Peyer's patch (tissue), 4 donors: ENCODE measurements at places on chromosomes 12 and 14.

- DNase-seq, result no peak
These were observed 18.6 kb upstream of the PLEKHG3 start for GRCh38 chr14:64685371-64686281.

DNA sequence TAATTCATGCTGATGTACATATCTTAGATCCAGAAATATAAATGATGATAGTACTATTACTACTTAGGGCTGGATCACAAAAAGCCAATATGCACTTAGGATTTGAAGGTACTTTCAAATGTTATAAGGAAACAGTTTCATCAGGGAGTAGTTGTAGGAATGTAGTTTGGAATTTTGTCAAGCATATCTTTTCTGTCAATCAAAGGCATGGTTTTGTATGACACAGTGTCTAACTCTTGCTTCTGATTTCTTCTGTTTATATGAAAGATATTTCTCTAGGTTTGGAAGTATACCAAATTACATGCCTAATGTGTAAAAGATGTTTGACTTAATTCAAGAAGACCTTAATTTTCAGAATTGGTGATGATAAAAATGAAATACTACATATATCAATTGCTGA, 135.7 kb downstream of the RAD51B start:
- no peak for DNase-seq

DNA sequence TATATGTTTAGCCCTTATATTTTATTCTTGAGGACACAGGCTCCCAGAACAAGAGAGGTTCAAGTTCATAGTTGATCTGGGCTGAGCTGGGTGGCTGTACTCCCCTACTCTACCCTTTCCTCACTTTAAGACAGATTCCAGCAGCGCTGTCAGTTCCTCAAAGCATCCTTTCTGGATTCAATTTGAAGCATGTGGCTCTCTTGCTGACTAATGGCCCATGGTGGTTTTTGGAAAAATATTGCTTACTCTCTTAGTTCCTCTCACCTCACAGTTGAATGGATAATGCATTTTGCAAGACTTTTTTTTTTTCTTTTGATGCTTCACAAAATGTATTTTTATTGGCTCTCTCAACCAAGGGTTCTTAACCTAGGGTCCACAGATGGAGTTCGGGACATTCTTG, 4.1 kb downstream of the PELI2 start:
- DNase-seq, result no peak

DNA sequence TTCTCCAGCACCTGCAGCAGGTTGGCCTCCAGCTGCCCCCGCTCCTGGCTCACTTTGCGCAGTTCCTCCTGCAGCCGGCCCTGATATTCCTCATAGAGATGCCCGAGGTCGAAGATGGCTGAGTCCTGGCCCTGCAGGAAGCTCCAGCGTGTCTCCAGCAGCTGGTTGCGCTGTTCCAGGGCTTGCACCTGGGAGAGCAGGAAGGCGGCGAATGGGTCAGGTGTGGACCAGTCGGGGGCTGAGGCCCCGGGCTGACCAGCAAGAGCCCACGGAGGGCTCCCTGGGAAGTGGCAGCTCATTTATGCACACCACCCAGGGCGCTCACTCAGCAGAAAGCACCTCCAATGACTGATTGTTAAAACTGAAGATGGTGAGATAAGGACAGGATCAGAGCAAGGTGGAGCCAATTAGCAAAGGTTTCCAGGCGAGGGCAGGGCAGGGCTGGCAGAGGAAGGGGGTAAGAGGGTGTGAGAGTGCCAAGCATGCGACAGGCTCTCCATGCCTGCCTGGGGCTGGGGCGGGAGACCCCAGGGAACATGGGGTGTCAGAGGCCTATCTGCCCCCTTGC, 6.3 kb downstream of the KRT80 start:
- no peak for DNase-seq

GRCh38 chr12:53791735-53792326, 40.1 kb upstream of the CISTR start:
- DNase-seq, result peak; percentile 19

- DNase-seq, result no peak
These were observed 21.2 kb downstream of the CLECL1 start for GRCh38 chr12:9711664-9712063.

DNA sequence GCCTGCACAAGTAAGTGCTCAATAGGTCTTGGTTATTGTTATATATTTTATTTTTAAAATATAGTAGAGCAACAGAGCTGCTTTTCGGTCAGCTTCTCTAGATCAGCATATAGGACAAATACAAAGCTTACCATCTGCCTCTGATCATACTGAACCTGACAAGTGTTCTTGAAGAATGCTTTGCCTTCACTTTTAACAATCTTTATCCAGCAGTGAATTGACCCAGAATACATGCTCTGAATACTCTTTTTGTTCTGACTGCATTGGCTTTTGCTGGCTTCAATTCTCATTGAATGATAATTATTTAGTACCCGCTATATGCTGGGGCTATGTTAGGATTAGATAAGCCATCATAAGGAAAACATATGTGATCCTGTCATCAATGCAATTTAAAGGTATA, 137.8 kb downstream of the DHRS2 start:
- DNase-seq, result no peak

GRCh38 chr12:127861406-127861805, 405.6 kb upstream of the TMEM132C start:
- no peak for DNase-seq

- no peak for DNase-seq
These were observed 5.6 kb upstream of the FAM234B start for GRCh38 chr12:13038491-13039161.

DNA sequence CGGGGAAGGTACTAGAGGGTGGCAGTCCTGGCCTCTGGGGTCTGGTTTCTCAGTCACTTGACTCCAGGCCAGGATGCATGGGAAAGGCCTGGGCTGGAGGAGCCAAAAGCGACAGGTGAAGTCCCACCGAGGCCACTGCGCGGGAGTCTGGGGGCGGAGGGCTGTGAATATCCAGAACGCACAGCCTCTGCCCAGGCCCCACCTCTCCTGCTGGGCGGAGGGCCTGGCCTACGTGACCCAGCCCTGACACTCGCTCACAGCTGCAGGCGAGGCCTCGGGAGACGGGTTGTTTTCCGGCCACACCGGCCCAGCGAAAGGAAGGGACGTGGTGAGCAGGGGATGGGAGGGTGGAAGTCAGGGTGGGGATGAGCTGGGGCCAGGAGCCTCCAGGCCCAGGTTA, 91.2 kb downstream of the RFLNA start:
- no peak for DNase-seq

DNA sequence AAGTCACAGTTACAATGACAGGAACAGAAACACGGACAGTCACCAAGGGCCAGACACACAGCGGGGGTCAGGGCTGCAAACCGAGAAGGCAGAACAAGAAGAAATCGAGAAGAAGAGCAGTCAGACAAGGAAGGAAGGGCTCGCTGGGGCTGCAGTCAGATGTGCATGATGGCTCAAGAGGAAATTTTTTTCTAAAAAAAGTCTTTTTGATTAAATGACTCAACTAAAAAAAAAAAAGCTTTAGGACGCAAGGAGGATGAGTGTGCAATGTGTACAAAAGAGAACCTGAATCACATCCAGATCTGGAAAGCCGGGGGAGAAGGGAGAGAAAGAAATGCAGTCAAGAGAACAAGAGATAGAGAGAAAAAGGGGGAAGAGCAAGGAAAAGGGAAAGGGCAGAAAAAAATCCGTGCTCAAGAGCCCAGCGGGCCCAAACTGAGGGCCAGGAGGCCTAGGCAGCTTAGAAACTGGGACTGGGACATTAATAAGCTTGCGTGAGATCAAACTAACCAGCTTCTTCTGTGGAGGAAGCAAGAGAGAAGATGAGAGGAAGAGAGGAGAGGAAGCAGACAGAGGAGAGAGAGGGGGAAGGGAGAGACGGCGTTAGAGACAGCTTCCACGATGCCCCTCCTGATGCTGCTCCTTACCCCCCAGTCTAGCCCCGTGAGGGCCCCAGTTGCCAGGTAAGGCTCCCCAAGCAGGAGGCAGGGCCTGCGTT, 6.7 kb downstream of the IFFO1 start:
- DNase-seq, result no peak

- DNase-seq, result no peak
These were observed 24.8 kb downstream of the PPP1R36 start for GRCh38 chr14:64574371-64575107.

DNA sequence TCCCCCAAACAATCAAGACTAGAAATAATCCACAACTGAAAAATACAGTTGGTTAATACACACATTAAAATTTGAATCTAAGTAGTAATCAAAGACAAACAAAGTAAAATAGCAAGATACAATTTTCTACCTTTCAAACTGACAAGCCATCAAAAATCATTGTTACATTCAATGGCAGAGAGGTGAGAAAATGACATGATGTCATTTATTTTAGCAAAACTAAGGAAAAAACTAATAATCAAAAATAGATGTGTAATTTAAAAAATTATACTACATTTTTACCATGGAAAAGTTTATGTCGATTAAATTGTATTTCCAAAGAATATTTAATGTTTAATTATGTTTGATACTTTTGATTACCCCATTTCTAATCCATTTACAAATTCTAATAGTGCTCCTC, 59.7 kb downstream of the NOVA1 start:
- DNase-seq, result no peak

DNA sequence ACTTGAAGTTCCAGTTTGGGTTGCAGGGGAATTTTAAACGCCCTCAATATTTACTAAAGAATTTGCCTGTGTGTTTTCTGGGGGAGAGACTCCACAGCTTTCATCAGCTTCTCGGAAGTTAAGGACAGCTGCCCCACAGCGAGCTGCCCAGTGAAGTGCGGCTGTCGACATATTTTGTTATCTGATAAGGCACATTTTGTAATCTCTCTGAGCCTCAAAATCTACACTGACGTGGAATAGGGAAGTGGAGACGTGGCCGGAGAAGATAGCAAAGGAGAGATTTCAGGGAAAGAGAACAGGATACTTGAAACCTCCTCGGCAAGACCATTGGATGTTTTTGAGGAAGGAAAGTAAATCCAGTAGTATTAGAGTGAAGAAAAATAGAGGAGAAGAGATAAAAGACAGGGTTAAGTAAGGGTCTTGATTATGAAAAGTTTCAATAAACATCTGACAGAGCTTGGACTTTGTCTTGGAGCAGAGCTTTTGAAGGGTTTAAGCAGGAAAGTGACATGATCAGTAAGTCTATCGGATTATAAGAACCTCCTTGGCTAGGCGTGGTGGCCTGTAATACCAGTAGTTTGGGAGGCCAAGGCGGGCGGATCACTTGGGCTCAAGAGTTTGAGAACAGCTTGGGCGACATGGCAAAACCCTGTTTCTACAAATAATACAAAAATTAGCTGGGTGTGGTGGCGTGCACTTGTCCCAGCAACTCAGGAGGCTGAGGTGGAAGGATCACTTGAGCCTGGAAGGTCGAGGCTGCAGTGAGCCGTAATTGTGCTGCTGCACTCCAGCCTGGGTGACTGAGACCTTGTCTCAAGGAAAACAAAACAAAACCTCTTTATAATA, 1.1 kb downstream of the POLR3B start:
- DNase-seq, result peak; percentile 50

- DNase-seq, result no peak
These were observed 30.5 kb upstream of the FZD10 start for GRCh38 chr12:130131801-130132200.

- DNase-seq, result no peak
These were observed 543.6 kb downstream of the FOXG1 start for GRCh38 chr14:29310210-29310609.

- no peak for DNase-seq
These were observed 227.8 kb downstream of the TMEM117 start for GRCh38 chr12:44063671-44064070.

GRCh38 chr12:34607520-34608195, 585.4 kb downstream of the ALG10 start:
- no peak for DNase-seq

DNA sequence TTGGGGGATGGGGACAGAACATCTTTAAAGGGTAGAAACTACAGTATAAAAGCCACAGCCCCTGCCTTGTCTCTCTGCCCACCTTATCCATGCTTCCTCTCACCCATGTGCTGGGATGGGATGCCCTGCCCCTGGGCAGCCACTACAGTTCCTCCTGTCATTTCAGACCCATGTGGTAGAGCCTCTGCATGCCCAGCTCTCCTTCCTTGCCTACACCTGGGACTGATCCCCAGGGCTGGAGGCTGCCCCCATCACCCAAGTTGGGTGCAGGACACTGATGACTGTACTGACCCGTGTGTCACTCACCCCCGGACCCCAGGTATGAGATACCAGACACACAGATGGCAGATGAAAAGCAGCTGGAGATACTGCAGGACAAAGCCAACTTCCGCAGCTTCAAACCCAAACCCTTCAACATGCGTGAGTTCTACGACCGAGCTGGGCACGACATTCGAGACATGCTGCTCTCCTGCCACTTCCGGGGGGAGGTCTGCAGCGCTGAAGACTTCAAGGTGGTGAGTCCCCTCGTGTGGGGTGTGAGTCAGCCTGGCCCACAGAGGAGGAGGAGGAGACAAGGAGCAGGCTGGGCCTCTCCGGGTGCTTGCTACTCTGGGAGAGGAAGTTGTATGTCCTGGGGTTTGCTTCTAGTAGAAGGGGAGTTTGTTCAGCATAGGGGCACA, 2.2 kb downstream of the ASIC1 start:
- no peak for DNase-seq

DNA sequence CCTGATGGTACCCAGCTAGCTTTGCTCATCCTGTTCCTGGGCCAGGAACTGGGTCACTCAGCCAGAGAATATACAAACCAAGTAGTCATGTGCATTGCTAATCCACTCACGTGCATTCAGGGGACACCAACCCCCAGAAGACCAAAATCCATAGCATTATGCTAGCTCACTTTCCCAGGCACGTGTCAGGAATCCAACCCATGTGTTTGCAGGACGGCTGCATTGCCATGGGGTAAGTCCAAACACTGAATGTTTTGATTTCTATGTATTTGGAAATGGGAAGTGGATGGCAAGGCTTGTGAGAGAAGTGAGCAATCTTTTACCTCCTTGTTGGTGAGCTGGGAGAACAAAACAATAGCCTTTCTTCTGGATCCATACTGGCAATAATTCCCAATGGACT, 87.1 kb upstream of the FOXN3 start:
- DNase-seq, result no peak

DNA sequence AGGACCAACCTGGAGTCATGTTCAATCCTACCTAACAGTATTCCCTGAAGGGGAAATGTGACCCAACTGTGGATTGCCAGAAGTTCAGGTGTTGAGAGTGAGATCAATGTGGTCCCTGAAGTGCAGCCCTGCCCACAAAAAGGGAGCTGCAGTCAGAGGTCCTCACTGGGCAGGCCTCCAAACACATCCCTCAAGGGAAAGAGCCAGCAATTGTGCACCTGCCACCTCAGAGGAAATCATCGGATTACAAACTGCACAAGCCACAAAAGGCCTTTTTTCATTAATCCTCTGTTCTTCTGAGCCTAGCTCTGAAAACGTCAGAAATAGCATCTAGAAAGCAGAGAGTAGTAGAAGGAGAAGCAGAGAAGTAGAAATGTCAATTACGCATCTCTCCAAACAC, 10.8 kb upstream of the MDM1 start:
- DNase-seq, result no peak

GRCh38 chr12:21881965-21882364, 59.3 kb downstream of the ABCC9 start:
- no peak for DNase-seq

GRCh38 chr12:52307836-52308805, 13.1 kb downstream of the KRT83 start:
- DNase-seq, result peak; percentile 74

GRCh38 chr14:60317609-60318008, 68.6 kb downstream of the PPM1A start:
- no peak for DNase-seq
